Suprapubic skin (tissue), 4 donors: ENCODE measurements at places on chromosomes 12 and 14. TPM values are rescaled to one million over a fixed set of nuclear protein-coding genes. Genes with fewer than 3 reads are reported as not detected.

GRCh38 chr12:26523708-26524150 is 309.3 kb downstream of the ITPR2 start:
- H3K27ac ChIP-seq, result peak overlapping the region; percentile 43
- H3K4me3 ChIP-seq, result no peak overlapping the region
- peaks cover 7% of the 10 kb centered on the region for H3K4me1 ChIP-seq
- no peaks in the 10 kb centered on the region for H3K36me3 ChIP-seq
- DNase-seq, result peak; percentile 94

GRCh38 chr12:123958462-123958861 is 14.2 kb downstream of the CCDC92 start:
- H3K4me1 ChIP-seq, result no peaks in the 10 kb centered on the region
- H3K27ac ChIP-seq, result no peak overlapping the region
- DNase-seq, result no peak

- no peak overlapping the region for H3K4me3 ChIP-seq
- H3K36me3 ChIP-seq, result no peaks in the 10 kb centered on the region
- no peaks in the 10 kb centered on the region for H3K4me1 ChIP-seq
- H3K27me3 ChIP-seq, result no peaks in the 10 kb centered on the region
- no peak for DNase-seq
Observed at GRCh38 chr12:110869026-110869425, 22.2 kb downstream of the CCDC63 start.

DNA sequence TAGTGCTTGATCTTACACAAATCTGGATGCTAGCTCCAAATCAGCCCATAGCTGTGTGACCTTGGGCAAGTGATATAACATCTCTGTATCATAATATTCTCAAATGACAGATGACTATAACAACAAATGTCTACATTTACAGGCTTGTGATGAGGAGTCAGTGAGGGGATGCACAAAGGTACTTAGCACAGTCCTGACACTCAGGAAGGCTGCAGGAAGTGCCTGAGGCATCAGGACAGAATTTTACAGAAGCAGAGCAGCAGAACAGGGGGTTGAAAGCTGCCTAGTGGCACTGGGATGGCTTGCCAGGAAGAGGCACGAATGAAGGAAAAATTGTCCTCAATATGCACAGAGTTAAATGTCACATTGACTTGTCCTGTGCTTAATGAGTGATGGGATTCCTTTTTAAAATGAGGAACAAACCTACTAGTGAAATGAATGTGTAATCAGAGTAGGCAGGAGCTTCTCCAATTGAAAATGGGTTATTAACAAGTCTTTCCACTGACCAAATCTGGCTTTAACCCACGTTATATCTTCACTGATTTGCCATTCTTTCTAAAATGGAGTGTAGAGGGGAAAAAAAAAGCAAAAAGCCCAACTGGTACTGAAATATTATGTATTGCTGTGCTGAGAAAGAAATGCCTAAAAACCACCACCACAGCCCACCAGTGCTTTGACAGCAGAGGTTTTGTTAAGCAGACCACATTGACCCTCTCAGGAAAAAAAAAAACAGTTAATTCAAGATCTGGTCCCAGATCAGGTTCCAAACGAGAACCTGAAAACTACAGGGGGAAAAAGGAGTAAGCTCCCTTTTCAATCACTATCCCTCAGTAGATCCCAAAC is 11.6 kb downstream of the BTG1 start:
- no peaks in the 10 kb centered on the region for H3K27me3 ChIP-seq
- no peaks in the 10 kb centered on the region for H3K36me3 ChIP-seq
- peak overlapping the region; percentile 52 for H3K27ac ChIP-seq
- no peak for DNase-seq
- peaks cover 83% of the 10 kb centered on the region for H3K4me1 ChIP-seq

DNA sequence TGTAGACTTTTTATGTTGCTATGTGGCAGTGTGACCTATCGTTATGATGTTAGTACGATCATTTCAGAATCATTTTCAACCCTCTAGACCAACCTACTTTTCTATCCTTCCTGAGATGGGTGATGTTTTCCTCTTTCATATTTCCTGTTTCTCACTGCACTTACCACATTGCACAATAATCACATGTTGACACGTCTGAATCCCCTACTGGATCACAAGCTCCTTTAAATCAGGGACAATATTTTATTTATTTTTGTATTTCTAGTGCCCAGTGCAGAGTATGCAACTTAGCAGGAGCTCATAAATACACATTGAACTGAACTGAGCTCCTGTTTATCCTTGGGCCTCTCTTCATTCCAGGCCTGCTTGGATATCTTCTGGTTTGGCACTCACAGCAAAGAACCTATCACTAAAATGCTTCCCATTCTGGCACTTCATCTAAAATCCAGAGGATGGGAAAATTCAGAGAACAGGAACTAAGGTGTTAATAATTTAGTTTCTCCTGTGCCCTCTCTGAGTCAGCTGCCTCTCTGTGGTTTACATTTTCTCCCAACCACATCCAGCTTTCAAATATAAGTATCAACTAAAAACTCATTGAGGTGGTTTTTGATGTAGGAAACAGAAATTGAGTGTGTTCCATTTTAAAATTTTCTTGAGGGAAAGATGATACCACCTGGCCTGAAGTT is 69.4 kb upstream of the DYRK2 start:
- H3K27me3 ChIP-seq, result no peaks in the 10 kb centered on the region
- no peak overlapping the region for H3K27ac ChIP-seq
- no peaks in the 10 kb centered on the region for H3K4me1 ChIP-seq
- H3K36me3 ChIP-seq, result no peaks in the 10 kb centered on the region
- no peak overlapping the region for H3K4me3 ChIP-seq

DNA sequence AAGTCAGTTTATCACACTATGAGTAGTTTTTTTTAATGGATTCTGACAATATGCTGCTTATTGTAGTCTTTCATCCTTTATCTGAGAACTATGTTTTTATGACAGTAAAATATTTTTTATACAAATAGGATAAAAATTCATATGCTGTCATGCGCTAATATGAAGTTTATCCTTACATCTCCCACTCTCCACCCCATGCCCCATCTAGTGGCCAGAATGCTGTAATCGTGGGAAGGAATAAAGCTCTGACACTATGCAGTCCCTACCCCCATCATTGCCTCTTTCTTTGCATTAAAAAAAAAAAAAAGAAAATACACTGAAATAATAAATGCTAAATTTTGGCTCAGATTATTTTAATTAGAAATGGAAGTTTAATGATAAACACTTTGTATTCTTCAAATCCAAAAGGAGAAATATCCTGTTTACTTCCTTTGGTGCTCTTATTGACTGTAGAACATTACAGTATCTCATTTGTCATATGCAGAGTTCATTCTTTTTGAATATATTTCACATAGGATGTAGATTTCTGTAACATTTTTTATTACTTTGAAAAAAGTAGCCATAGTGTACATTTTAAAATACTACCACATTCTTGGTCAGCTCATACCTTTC is 145.9 kb upstream of the SLCO1C1 start:
- H3K4me3 ChIP-seq, result no peak overlapping the region
- DNase-seq, result no peak
- no peaks in the 10 kb centered on the region for H3K36me3 ChIP-seq

DNA sequence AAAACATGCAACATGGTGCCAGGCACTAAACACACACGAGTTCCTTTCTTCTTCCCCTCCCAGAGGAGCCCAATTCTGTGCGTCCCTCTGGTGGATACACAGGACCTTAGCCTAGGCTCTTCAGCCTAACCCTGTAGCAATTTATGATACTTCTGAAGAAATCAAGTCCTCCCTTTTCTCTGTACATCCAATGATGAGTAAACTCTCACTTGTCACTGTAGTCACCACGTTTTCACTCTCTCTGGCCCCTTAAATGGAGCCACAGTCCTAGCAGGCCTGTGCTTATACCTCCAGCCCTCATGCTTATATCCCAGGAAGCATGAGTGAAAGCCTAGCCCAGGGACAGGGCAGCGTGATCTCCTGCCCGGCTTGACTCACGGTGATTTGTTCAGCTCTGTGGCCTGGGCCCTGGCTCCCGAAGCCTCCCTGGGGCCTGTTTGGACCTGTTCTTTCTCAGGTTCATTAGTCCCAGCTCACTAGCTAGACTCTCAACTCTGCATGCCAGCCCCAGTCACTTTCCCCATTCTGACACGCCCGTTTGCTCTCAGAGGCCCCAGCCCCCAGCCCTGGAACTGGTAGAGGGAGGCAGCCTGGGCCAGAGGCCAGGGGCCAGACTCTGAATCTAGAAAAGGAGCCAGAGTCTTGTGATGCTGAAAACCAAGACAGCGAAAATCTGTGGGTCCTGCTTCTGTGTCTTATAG is 24.1 kb upstream of the PLEKHG3 start:
- no peaks in the 10 kb centered on the region for H3K27me3 ChIP-seq
- no peaks in the 10 kb centered on the region for H3K36me3 ChIP-seq
- H3K4me1 ChIP-seq, result peaks cover 57% of the 10 kb centered on the region
- no peak overlapping the region for H3K4me3 ChIP-seq
- no peak for DNase-seq
- peak overlapping the region; percentile 77 for H3K27ac ChIP-seq

- H3K27ac ChIP-seq, result no peak overlapping the region
- H3K36me3 ChIP-seq, result no peaks in the 10 kb centered on the region
- H3K4me3 ChIP-seq, result no peak overlapping the region
- no peak for DNase-seq
- H3K27me3 ChIP-seq, result no peaks in the 10 kb centered on the region
- H3K4me1 ChIP-seq, result no peaks in the 10 kb centered on the region
Observed at GRCh38 chr14:92754966-92755365, 6.5 kb upstream of the LGMN start.

GRCh38 chr12:60072911-60073310 is 477.1 kb downstream of the SLC16A7 start:
- no peaks in the 10 kb centered on the region for H3K27me3 ChIP-seq
- H3K36me3 ChIP-seq, result no peaks in the 10 kb centered on the region
- no peak overlapping the region for H3K4me3 ChIP-seq
- DNase-seq, result no peak
- H3K27ac ChIP-seq, result no peak overlapping the region

DNA sequence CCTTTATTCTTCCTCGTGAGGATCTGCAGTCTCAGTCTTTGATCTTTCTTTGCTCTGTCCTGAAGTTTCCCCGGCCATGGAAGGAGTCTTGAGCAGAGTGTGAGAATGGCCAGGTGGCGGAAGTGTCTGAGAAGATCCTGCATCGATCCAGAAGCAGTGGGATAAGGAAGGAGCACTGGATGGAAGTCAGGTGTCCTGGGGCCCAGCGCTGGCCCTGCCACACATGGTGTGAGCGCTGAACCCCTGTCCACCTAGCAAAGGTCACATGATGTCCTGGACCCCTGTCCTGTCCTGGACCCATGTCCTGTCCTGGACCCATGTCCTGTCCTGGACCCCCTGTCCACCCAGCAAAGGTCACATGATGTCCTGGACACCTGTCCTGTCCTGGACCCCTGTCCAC is 111.8 kb upstream of the MED13L start:
- H3K27me3 ChIP-seq, result no peaks in the 10 kb centered on the region
- no peak overlapping the region for H3K4me3 ChIP-seq
- H3K4me1 ChIP-seq, result peaks cover 23% of the 10 kb centered on the region
- peak overlapping the region; percentile 78 for H3K27ac ChIP-seq
- H3K36me3 ChIP-seq, result no peaks in the 10 kb centered on the region

DNA sequence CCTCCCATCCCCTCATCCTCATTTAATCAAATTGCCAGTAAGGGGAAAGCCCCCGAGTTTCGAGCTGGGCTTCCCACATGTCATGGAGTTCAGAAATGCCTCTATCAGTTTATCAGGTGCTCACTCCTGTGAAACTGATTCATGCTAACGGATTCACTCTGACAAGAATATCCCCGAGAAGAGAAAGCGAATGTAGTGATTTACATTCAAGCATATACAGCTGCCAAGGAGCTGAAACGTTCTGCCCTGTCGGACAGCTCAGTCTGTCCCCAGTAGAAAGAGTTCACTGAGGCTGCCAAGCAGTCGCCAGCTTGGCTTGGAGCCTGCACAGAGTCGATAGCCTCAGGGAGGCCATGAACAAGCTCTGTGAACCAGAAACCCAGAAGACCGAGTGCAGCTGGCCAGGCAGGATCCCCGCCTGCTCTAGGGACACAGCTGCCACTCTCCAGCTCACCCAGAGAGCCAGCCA is 88.4 kb downstream of the TMCC3 start:
- H3K4me3 ChIP-seq, result no peak overlapping the region
- H3K27ac ChIP-seq, result no peak overlapping the region
- no peaks in the 10 kb centered on the region for H3K27me3 ChIP-seq
- no peaks in the 10 kb centered on the region for H3K36me3 ChIP-seq

DNA sequence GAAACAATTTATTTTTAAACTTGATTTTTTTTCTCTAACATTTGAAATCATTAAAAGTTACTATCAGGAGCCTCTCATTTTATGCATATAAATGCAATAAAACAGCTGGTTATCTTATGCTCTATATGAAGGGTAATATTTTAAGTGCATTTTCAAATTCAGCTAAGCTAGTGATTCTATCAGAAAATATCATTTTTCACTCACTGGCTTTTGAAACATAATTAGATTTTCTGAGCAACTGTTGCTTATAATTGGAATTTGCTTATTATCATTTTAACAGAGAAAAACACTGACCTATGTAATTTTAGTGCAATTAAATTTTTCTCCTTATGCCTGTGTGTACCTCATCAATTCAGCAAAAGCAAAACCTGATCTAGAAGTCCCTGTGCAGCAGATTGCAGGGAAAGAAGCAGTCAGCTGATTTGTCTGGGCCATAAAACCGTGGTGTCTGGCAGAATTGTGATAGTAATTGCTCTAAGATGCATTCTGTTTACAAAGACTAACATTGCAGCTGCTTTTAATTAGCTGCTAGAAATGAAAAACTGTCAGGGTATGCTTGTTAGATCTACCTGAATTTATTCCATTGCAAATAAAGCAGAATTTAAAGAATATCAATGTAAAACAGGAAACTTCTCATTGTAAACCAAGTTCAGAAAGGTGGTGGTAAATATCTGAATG is 75.0 kb downstream of the BICD1 start:
- no peak for DNase-seq
- no peaks in the 10 kb centered on the region for H3K4me1 ChIP-seq
- H3K27me3 ChIP-seq, result no peaks in the 10 kb centered on the region

DNA sequence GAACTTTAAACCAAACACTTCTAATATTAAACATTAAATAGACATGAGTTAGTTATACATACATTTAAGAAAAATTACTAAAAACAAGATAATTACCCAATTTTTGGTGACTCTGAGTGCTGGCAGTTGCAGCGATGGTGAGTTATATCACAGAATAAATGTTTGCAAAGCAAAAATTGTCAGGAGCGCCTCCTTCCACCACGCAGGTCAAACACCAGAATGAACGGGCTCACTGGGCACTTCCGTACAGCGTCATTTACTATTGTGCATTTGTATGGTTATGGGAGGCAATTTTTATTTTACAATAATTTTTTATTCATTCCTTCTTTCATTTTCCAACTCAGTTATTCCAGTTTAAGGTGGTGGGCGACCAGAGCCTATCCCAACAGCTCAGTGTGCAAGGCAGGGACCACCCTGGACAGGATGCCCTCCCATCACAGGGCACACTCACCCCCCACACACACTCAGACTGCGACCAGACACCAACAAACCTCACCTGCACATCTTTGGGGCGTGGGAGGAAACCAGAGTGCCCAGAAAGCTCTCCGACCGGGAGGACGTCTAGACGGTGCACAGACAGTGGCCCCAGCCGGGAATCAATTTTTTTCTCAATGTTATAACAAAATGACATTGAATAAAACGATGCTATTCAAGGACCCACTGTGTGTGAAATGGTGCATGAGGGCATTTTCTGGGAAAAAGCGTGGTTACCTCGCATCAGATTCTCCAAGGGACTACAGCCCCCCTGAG is 67.2 kb downstream of the TESC start:
- H3K4me3 ChIP-seq, result no peak overlapping the region
- H3K4me1 ChIP-seq, result peaks cover 9% of the 10 kb centered on the region
- peaks cover 37% of the 10 kb centered on the region for H3K36me3 ChIP-seq
- H3K27me3 ChIP-seq, result no peaks in the 10 kb centered on the region
- DNase-seq, result no peak

The KRT6C gene
- total RNA-seq, result 7.8 TPM

The DPPA3 gene
- total RNA-seq, result not detected

The WSCD2 gene
- total RNA-seq, result 0.13 TPM

The EXD2 gene
- total RNA-seq, result 17.6 TPM

The SOX5 gene
- total RNA-seq, result 110 TPM

The LRRC43 gene
- total RNA-seq, result not detected

The GPR135 gene
- 5.9 TPM for total RNA-seq

The NTN4 gene
- 10.1 TPM for total RNA-seq
